Activated T-cell treated with anti-CD3 and anti-CD28 coated beads for 48 hours (primary cell): ENCODE measurements at places on chromosomes 13 and 19.
A peak's percentile ranks its signal among the peaks of the same experiment; 100 is the strongest.

- DNase-seq = no peak
Observed at GRCh38 chr13:37049810-37050209, 9.7 kb downstream of the SUPT20H start.

- no peak for DNase-seq
Observed at GRCh38 chr19:19600793-19601330, 17.6 kb downstream of the PBX4 start.

DNA sequence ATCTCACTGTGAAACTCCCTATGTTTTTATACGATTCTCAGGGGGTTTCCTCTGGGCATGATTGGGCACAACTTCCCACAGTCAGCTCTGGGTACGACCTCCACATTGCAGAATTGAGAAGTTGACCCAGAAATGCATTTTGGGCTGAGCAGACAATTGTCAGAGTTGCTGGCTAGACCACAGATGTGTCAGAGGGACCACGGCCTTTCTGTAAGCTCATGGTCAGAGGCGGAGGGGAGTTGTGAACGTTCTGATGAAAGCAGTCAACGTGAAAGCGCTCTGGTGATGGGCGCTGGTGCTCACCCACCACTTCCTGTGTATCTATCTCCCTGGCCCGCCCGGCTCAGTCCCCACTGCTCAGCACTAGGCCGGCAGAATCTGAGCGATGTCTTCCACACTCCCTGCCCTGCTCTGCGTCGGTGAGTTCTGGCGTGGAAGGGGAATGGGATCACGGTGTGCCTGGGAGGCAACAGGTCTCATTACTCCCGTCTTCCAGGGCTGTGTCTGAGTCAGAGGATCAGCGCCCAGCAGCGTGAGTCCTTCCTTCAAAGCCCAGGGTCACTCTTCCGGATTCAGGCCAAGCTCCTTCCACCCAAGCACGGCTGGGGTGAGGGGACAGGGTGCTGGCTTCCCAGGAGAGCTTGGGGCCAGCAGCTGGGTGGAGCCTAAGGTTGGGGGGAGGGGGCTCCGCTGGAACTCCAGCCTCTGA, at the start of gene NCR1:
Gene NCR1 (plus strand): TSS at position 346 of the 709 bp plus-strand sequence. CDS start 40 bp downstream, at position 386.
- DNase-seq = peak; percentile 6

GRCh38 chr13:110644892-110645521, 29.7 kb downstream of the NAXD start:
- DNase-seq = peak; percentile 36

GRCh38 chr19:48446579-48446978, 796 bp downstream of the GRWD1 start:
- no peak for DNase-seq
